ENCODE measurements at places on chromosomes 5 and 9.
A peak's percentile ranks its signal among the peaks of the same experiment; 100 is the strongest.

DNA sequence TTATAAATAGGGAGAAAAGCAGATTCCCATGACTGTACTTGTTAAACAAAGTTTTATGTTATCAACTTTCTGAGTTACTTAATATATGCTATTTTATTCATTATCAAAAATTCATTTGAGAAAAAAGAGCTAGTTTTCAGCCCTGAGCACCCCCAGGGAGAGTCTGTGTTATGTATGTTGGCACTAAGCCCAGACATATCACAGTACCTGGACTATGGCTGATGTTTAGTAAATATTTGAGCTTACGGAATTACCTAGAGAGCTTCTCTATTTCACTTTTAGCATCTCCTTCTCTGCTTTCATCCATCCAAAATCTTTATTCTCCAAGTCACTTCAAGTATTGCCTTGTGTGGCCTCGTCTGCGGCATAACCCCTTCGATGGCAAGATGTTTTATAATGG is 225.9 kb upstream of the PCSK5 start:
- no peak for DNase-seq

DNA sequence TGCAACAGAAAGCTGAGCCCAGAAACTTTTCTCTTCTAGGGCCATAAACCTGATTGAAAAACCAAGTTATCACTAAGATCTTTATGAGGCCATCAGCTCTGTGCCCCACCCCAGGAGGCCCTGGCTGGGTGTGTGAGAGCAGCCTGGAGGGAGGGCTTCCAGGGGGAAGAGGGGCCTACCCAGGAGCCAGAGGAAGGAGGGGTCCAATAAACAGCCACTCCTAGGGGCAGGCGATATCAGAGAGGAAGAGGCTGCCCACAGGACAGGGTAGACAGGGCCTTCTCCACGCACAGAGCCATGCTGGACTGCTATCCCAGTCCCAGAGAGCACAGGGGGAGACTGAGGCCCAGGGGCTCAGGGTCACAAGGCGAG is 4.5 kb upstream of the CDX1 start:
- no peak for DNase-seq

DNA sequence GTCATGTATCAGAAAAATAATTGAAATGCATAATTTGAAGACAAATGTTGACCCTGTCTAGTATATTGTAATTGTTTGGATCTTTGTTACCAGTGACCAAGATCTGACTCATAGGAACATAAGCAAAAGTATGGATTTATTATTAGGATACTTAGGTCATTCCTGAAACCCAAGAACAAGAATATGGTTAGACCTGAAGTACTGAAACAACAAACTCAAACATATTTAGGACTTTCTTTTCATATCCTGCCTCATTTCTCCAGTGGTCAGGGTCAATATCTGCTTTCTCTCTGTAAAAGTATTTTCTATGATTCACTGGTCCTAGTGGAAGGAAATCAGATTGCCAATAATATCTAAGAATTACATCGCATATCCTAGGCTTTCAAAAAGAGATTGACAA is 1937.1 kb upstream of the WWC1 start:
- no peak for DNase-seq

DNA sequence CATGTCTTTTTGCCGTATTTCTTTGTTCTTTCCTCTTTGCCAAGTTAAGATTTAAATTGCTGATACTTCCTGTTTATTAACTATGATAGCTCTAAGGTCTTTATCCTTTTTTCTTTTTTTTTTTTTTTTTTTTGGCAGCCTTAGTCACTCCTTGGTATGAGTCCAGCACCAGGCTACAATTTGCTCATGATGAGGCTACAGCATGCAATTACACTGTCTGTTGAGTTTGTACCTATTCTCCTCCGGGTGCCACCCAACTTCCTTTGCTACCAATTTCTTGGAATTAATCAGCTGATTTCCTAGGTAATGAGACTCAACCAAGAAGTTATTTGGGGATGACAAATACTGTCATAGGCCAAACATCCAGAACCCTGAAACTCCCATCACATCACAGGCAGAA is 25.5 kb downstream of the ACTL7B start:
- DNase-seq = no peak

DNA sequence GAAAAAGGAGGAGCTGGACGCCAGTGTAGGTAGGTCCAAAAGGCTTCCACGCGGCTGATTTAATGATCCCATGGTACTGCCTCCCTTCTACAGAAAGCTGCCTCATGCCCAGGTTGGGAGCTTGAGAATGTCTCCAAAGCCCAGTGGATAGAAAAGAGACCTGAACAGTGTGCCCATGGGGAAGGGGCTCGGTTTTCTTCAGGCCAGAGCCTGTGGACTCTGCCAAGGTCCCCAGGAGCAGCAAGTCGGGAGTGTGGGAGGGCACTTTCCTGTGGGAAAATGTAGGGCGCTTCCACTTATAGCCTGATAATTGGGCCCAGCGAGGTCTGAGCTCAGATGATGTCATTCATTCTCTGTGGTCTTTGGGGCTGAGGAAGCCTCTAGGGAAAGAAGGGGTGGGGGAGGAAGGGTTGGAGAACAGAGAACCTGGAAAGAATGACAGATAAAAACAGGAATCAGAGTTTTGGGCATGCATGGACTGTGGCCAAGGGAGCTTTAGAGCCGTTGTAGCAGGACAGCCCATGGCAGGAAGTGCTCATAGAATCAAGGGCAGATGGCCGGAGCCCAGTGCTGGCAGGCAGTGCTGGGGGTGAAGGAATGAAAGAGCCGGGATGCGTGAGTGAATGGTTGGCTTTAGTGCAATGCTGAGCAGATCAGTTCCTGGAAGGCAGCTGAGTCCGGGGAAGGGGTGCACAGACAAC is 42.5 kb upstream of the SH3PXD2B start:
- DNase-seq = no peak

- no peak for DNase-seq
Measured at GRCh38 chr5:113474100-113474728, 14.0 kb downstream of the MCC start.

GRCh38 chr9:137785704-137786161 is 91.8 kb upstream of the CACNA1B start:
- no peak for DNase-seq

DNA sequence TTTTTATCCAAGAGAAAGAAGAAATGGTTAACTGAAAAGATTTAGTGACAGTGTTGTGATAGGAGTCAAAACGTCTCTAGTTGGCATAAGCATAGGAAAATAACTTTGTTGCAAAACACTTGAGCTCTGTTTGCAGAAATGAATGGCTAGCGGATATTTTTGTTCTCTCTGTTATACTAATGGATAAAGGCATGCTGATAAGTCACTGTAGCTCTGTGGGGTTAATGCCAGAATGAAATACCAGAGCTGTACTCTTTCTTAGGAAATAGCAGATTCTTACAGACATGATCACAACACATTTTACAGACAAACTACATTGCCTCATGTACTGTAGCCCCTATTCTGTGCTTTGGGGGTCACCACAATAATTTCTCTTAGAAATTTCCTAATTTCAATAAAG is 202.8 kb downstream of the DMRTA1 start:
- DNase-seq = no peak

DNA sequence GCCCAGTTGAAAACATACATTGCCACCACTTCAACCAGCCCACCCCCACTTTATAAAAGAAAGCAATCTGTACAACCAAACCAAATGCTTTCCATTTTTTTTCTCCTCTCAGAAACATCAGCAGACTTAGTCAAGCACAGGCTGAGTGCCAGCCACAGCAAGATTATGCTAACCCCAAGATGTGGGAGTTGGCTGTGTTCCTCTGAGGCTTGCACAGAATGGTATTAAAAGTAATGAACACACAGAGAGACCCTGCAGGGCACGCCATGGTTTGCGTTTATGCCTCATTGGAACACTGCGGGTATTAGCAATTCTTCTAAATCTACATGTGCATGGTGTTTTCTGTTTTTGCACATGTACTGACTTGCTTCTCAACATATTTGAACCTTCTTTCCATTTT is 419.9 kb upstream of the GRAMD2B start:
- no peak for DNase-seq

- peak; percentile 26 for DNase-seq
Measured at GRCh38 chr9:105500108-105500766, 52.4 kb downstream of the FSD1L start.

DNA sequence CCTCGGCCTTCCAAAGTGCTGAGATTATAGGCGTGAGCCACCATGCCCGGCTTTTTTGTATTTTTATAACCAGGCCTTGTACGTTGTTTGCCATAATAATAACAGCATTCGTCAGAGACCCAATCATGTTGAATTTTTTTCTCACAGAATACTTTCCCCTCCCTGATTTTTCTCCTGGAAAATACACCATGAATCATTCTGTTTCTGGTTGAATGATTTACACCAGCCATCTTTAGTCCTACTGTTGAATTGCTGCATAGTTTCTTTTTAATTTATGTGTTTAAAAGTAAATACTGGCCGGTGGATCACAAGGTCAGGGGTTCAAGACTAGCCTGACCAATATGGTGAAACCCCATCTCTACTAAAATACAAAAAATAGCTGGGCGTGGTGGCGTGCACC is 3.5 kb downstream of the CNOT8 start:
- no peak for DNase-seq

DNA sequence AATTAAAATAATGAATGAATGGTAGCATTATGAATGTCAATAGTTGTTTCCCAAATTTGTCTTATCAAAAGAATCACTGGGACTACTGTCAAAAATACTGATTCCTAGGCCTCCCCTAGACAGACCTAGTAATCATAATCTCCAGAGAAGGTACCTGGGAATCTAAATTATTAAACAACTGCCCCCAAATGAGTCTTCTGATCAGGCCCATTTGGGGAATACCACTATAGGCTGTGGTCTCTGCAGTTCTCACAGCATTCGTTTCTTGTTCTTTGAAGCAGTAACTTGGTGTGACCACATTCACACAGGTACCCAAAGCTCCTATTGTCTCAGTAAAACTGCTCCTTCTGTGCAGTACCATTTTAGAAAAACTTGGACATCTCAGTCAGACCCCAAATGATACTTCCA is 230.9 kb downstream of the PIK3R1 start:
- DNase-seq = no peak

DNA sequence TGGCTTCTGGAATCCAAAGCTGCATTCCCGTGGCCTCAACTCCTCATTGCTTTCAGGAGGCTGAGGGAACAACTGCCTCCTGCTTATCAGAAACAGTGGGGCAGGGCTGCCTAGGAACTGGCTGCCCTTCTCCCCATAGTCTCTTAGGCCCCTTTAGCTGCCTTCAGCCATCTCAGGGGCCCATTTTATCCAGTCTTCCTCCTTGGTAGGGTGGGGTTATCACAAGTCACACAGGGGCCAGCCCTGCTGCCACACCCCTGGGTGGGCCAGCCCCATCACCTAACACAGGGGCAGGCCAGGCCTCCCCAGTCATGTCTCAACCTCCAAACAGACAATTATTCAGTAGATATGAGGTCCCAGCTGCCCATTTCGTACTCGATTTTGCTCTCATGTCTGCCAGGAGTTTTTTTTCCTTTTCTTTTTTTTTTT is 3.9 kb downstream of the ALAD start:
- DNase-seq = no peak

DNA sequence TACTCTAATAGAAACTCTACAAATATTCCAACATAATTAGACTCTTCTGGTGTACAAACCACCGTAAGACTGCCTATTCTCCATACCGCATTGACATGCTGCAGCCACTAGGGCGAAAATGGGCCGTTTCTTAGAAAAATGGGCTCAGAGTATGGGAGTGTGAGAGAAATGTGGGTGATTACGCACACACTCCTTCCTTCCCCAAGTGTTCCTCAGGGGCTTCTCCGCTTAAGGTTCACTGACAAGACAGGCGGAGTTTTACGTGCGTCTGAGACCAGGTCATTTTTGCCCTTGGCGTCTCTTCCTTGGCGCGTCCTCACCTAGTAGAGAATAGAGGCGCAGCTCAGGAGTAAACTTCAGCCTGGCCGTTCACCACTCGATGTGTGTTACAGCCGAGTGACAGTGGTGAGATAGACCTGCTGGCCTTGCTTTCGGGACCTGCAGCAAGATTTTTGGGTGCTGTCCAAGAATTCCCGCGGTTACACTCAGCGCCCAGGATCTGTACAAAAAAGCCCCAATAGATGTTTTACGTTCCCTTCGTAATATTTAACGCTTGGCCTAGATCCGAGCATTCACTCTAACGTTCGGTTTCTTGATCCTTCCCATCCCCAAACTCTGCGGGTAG is 1.8 kb upstream of the NTRK2 start:
- DNase-seq = peak; percentile 16

Data from germinal center (tissue), 1 donor.